CD4-positive, alpha-beta T cell (primary cell): ENCODE measurements at places on chromosomes 7 and 10.

DNA sequence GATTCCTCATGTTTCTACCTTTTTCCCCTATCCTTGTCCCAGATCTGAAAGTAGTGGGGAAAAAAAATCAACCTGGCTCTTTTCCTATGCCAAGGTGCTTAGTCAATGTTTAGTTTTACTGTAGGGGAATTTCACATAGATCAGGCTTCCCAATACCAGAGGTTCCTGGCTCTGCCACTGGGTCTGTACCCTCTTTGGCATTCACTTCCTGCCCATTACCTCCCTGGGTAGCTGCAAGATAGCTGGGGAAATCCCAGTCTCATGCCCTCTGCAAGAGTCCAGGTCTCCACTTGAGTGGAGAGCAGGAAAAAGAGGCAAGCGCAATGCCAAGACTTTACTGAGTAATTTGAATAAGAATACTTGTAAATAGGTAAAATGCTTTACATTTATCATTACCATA, 3.5 kb upstream of the BPGM start:
- no peak for DNase-seq

DNA sequence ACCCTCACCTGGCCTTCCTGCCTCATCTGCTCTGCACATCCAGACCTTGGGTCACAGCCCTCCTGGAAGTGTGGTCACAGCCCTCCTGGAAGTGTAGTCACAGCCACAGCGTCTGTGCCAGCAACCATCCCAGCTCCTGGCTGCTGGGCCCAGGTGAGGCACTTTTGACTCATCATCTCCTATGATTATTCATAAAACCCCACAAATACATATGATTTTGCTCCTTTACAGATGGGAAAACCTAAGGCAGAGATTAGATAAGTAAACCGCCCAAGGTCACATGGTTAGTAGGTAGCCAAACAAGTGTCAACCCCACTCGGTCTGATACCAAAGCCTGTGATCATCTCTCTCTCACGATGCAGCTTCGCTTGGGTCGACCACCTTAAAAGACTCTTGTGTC, 94.3 kb downstream of the PRLHR start:
- DNase-seq: no peak

DNA sequence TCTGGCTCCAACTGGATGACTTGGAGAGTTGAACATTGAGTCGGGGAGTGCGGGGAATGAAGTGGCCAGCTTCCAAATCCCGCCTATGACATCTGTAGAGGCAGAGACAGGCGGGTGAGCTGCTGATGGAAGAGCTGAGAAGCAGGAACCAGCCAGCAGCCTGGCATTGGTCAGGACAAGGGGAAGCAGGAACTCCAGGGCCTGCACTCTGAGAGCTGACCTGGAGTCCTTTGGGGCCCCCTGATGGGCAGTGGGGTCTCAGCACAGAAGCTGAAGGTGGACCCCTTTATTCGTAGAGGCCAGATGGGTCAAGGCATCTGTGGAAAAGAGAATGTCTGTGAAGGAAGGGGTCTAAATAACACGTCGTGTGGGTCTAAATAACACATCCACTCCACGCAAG, 57.0 kb downstream of the SEC61G start:
- no peak for DNase-seq

GRCh38 chr7:127239814-127240213, 12.9 kb downstream of the GRM8 start:
- DNase-seq: no peak
